ENCODE measurements at places on chromosomes 1 and 21. TPM values are rescaled to one million over a fixed set of nuclear protein-coding genes. Genes with fewer than 3 reads are reported as not detected.

The C1orf232 gene
- total RNA-seq, result not detected

The FAM72B gene
- not detected for total RNA-seq

The TSPAN2 gene
- 0.13 TPM for total RNA-seq

The E2F2 gene
- 0.38 TPM for total RNA-seq

The KCNA2 gene
- total RNA-seq, result not detected

The HOOK1 gene
- 14.6 TPM for total RNA-seq

The RBP7 gene
- total RNA-seq, result 0.26 TPM

The C1orf226 gene
- total RNA-seq, result 0.26 TPM

The PIGR gene
- total RNA-seq, result 0.51 TPM

The SLC1A7 gene
- total RNA-seq, result not detected

The MAP10 gene
- total RNA-seq, result 0.38 TPM

The ITLN1 gene
- total RNA-seq, result not detected

The RGS8 gene
- not detected for total RNA-seq

The DYNLT4 gene
- not detected for total RNA-seq

The LDLRAD2 gene
- total RNA-seq, result not detected

The CLEC20A gene
- not detected for total RNA-seq

The SNRNP40 gene
- 142 TPM for total RNA-seq

The KRTAP11-1 gene
- not detected for total RNA-seq

The OPTC gene
- total RNA-seq, result not detected

The MEX3A gene
- total RNA-seq, result 0.53 TPM

The SRSF10 gene
- total RNA-seq, result 52.1 TPM

The RNF207 gene
- 6.4 TPM for total RNA-seq

The CD247 gene
- not detected for total RNA-seq

The AADACL4 gene
- total RNA-seq, result not detected

The OR2L5 gene
- total RNA-seq, result not detected

The EPHA2 gene
- 117 TPM for total RNA-seq

The NCMAP gene
- total RNA-seq, result not detected

The IQCC gene
- 2.6 TPM for total RNA-seq

The CSF3R gene
- not detected for total RNA-seq

The ABCG1 gene
- 132 TPM for total RNA-seq

The KLHDC7A gene
- under 0.01 TPM for total RNA-seq

The SPATA17 gene
- 0.53 TPM for total RNA-seq

The UBXN10 gene
- 0.13 TPM for total RNA-seq

Data from bronchial epithelial cell (primary cell).